ENCODE measurements at places on chromosomes 2 and 18.

- DNase-seq, result no peak
Measured at GRCh38 chr2:181464966-181465365, 7.8 kb downstream of the ITGA4 start.

DNA sequence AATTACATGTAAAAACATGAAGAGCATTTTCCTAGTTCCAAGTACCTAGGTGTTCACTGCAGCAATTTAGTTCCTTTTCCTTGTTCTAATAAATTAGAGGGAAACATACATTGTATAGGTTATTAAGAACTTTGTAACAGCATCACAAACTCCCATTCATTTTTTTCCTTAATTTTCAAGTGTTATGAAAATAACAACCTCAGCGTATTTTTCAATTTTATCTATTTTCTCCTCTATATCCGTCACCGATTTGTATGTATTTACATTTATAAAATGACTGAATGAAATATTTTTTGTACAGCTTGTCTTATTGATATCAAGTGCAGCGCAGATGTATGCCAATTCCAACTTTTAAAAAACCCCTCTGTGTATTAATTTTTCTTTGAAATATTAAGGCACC lies 44.0 kb downstream of the ZCCHC2 start:
- no peak for DNase-seq

DNA sequence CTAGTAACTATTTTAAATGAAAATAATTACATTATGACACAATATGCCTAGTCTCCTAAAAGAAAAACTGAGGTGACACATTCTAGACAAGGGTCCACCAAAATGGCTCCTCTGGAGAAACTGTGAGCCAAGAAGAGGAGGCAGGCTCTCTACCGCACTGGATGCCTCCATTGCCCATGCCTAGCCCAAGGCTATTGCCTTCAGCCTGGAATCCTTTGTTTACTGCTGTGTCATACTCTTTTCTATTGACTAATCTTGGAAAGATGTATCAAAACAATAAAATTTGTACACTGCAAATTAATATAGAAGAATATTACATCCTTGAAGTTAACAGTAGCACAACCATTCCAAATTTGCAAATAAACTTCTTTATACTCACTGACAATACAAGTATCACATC lies 167.1 kb downstream of the RAB3GAP1 start:
- no peak for DNase-seq

DNA sequence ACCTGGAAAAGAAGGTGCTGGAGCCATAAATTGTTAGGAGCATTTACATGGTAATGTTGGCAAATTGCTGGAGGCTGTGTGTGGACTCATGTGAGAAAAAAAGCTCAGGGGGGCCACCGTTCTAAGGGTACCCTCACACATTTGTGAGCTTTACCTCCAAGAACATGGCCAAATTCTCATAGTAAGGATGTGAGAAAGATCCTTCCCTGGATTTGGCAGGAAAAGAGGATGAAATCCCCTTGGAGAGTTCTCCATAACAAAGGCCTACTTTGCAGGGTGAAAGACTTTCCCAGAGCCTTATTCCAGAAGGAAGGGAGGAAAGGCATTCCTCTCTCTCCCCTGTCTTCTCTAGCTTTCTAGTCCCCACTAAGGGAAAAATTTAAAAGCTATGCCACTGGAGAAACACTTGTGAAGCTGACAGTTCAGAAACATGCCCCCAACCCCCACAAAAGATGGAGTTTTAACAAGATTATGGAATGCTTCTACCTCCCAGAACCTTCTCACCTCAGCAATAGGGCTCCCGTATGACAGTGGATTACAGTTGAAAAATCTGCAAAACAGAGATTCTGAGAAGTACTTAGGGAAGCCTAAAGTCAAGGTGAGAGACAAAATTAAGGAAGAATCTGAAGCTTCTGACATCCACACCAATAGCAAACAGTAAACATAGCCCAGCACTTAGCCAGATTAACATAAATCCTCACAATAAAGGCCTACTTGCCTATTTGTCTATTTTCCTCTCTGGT lies 20.2 kb upstream of the ERMN start:
- DNase-seq, result no peak

DNA sequence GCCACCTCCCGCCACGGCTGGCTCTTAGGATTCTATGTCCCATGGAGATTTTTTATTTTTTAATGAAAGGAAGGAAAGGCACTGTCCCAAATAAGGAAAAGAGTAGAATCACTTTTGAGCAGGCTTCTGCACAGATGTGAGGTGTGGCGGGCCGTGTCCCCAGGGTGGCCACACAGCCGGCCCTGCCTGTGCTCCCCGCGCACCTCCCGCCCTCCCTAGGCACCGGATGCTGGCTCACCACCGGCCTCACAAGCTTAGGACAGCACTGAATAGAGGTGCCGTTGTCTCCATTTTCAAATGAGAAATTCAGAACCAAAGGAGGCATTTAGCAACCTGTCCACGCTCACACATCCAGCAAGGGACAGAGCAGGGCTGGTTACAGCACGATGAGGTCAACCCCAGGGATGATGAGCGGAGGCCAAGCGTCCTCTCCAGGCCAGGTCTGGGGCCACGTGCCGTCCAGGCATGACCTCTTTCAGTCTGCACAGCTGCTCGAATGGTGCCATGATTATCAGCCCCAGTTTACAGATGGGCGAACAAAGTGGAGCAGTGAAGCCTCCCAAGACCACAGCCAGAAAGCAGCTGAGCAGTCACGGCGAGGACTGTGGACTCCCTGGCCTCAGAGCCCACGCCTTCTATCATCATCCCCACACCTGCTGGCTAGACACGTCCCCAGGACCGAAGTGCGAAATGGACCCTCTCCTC lies 20.7 kb upstream of the TEX51 start:
- no peak for DNase-seq

Measured in kidney (tissue), 22 donors.